ENCODE measurements at places on chromosomes 5 and 9. TPM values are rescaled to one million over a fixed set of nuclear protein-coding genes. Genes with fewer than 3 reads are reported as not detected.

HACD4 gene
- total RNA-seq: 2.2 TPM

GRCh38 chr5:42520957-42521356, 97.7 kb downstream of the GHR start:
- DNase-seq: no peak

DNA sequence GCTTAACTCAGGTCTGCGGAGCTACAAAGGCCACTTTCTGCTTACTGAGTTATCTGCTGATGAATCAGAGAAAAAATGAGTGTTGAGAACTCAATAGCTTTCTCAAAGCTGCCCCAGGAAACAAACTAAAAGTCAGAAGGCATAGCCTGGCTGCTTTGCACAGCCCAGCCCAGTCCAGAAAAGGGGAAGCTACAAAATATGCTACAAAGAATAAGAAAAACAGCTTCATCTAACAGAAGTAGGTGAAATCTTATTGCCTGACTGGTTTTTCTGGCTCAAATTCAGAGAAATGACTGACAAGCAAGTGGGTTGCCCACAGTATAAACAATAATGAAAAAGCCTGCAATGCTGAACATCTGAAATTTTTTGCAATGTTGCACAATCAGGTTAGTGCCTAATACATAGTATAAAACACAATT, 156.2 kb downstream of the PPP2R2B start:
- DNase-seq: no peak

DNA sequence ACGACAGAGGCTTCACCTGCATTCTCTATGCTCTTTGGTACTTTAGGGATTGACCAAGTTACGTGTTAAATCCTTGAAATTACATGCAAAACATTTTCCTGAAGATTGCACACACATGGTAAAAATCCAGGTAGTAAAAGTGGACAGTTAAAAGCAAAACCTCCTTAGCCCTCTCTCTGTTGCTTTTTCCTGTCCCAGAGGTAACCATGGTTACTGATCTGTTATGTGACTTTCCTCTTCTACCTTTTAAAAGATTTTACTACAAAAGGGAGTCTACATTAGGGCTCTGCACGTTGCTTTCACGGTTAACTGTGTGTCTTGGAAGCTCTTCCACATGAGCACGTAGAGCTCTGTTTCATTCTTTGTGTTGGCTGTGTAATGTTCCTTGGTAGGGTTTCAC, 97.0 kb downstream of the PPARGC1B start:
- DNase-seq: no peak

GRCh38 chr5:10689391-10690081, 71.5 kb downstream of the DAP start:
- no peak for DNase-seq
